ENCODE measurements at places on chromosomes 6 and 20.

DNA sequence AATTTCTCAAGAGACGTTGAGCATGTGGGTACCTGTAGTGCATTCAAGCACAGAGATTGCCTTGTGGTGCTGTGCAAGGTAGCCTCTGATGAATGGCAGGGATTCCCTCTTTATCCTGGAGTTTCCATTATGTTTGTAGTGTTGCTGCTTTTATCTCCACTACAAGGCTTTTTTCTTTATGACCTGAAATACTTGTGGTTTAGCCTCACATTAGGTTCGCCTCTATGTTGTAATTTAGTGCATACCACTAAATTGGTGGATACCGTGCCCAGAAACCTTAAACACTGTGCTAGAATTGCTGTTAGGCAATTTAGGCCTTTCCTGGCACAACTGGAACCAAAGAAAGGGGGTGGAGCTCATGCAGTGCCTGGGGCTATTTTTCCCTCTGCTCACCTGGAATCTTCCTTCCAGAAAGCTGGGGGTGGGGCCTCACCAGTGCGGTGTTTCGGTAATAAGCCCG, 76.8 kb downstream of the NCOA7 start:
- DNase-seq: no peak

DNA sequence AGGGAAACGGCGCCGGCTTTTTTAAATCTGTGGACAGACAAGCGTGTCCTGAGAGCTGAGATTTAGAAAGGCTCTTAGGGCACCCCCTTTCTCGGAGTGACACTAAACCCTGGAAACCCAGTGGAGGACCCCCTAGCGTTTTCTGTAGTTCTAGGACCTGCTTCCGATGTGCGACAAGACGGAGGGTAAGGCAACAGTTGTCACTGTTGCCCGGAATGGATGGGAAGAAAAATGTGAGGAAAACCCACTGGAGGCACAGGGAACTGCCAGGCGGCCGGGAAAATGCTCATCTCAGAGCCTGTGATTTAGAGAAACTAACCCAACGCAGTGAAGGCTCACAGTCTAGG, 551 bp upstream of the ATP5F1E start:
- no peak for DNase-seq

- no peak for DNase-seq
These were observed 180.8 kb upstream of the CST7 start for GRCh38 chr20:24768201-24768636.

DNA sequence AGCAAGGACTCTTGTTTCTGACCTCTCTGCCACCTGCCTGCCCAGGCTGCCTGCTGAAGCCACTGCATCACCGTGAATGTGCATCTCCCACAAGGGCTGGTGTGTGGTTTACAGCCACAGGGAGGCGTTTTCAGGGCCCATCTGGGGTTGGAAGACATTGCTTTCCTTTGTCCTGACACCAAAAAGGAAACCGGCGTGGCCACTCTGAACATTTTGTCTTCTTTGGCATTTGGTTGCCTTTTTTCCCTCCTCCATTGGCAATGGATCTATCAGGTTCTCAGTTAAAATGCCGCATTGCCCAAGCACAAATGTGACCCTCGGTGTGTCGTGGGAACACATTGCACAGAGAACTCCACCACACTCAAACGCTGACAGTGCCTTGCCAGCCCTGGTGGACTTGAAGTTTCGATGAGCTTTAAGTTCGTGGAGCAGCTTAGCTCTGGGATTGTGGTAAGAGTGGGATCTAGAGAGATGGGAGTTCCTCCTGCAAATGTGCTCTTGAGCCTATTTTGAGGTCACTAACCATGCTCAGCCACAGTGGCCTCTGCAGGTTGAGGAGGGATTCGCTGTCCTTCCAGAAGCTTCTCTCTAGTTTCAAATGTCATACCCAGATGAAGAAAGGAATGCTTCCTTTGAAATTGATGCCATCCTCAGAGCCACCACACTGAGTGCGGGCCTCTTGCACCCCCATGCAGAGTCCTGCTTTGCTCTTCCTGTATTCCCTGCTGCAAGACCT, 14.8 kb upstream of the PCK1 start:
- no peak for DNase-seq

GRCh38 chr6:21949211-21949801, 347.5 kb downstream of the PRL start:
- DNase-seq: no peak

GRCh38 chr6:118280210-118280609, 267.9 kb upstream of the PLN start:
- DNase-seq: no peak

GRCh38 chr6:35237476-35237875, 22.1 kb upstream of the ZNF76 start:
- no peak for DNase-seq

GRCh38 chr6:45478240-45478639, 100.5 kb upstream of the SUPT3H start:
- DNase-seq: no peak

DNA sequence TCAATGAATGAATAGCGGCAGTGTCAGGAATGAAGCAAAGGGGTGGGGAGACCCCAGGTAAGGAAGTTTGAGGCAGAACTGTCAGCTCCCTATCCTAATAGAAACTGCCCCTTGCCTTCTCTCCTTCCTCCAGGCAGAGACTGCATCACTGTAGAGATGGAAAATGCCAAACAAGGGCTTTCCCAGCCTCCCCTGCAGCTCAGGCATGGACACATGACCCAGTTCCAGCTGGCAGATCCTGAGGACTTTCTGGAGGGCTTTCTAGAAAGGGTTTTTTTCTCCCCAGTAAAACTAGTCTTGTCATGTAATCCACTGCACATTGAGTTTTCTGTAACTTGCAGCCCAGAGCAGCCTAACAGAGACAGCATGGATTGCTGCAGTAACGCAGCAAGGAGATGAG, 17.9 kb upstream of the PNPLA1 start:
- no peak for DNase-seq

DNA sequence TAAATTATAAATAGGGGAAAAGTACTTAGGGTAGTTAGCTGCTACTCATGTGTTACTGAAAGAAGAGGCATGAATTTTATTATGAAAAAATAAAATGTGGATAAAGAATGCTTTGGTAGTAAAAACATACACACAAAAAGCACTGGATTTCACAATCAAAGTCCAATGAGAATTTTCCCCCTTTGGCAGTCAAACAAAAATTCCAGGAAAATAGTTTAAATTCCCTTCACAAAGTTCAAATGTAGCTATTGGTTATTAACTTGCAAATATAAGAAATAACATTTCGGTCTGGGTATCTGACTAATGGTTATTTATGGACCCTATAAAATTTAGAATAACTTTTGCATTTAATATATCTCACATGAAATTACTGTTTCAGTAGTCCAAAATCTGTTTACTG, 210.4 kb downstream of the FOXC1 start:
- no peak for DNase-seq

GRCh38 chr20:43824309-43825050, 90.2 kb upstream of the TOX2 start:
- DNase-seq: no peak

DNA sequence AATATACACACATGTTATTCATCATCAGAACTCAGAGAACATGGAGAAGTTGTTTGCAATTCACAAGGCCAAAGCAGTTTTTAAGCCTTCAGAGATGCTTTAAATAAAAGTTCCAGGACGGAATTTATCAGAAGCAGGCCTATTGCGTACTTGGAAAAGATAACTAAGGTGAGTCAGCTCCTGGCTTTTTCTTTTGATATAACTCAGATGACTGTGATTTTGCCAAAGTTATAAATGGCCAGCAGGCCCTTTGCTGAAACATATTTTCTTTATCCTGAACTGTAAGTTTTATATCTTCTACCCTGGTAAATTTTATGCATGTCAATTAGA, 55.0 kb upstream of the PLCB1 start:
- no peak for DNase-seq

DNA sequence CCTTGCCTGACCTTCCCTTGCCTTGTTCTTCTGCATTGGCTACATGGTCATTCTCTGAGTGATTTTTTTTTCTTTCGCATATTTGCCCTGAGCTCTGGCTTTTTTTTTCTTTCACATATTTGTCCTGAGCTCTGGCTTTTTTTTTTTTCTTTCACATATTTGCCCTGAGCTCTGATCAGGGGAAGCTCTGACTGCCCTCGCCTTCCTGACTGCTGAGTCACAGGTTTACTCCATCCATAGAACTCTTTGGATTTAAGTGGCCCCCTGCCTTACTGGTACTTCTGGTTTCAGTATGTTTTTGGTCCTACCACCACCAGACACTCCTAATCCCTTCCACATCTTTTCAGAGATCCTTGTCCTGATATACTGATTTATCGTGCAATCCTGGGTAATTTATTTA, 201.1 kb downstream of the OGFRL1 start:
- DNase-seq: no peak

DNA sequence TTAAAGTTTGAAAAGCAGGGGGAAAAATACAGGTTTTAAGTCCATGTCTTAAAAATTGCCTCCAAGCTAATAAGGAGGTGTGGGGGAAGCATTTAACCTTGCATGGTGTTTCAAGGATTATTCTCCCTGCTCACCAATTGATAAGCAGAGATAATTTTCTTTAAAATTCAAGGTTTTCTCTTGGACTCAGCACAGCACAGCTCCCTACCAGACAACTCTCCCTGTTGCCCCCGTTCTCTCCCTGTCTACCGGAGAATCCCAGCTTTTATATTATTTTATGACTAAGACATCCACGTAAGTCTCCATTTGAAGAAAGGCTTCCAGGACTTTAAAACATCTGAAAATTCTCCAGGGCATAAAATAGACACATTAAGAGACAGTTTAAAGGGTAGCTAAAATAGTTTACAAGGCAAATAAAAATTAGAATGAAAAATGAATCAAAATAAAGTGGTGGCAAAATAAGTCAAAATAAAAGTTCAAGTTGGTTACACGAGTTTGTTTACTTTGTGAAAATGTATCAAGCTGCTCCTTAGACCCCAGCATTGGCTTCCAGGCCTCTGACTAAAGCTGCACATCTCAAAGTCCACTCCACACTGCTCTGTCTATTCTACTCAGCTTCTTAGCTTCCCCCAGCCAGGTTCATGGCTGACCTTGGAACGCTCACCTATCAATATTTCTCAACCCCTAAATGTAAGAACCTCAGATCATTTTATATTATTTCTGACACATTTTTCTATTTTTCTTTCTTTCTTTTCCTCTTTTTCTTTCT, 188.6 kb upstream of the PLCB4 start:
- DNase-seq: no peak

- DNase-seq: peak; percentile 18
These were observed 107.1 kb upstream of the BACH2 start for GRCh38 chr6:90403489-90404381.

- no peak for DNase-seq
These were observed 40.5 kb upstream of the ZNF831 start for GRCh38 chr20:59123011-59123677.

- DNase-seq: no peak
These were observed 17.0 kb downstream of the TFAP2A start for GRCh38 chr6:10397756-10398445.

- DNase-seq: no peak
These were observed 497 bp downstream of the BMP7 start for GRCh38 chr20:57265997-57266290.

DNA sequence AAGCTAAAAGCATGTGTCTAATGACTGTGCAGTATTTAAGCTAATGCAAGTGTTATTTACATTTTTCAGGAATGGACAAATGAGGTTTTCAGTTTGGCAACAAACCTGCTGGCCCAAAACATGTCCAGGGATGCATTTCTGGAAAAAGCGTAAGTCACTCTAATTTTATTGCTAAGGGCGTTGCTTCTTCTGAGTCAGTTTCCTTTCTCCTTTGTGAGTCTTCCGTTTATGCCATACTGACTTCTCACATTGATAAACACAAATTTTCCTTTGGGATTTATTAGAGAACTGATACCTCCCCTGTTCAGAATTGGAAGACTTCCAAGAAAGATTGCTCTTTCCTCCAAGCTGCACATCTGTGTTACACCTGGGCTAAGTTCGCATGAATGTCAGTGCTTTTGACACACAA, 422.9 kb upstream of the PLCB4 start:
- no peak for DNase-seq

DNA sequence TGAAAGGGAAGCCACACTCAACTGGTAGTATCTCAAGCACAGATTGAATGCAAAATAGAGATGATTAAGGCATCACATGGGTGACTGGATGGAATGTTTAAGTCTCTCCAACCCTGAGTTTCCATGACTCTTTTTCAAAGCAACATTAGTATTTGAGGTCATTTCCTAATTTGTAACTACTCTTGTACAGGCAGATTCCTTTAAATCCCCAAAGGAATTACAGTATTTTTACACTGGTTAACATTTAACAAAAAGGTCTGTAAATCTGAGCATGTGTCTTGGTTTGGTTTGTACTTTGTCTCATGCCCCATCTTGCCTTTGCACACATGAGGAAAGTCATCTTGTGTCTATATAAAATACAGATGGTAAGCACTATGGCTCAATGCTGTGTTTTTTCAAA, 15.1 kb downstream of the RMND1 start:
- DNase-seq: no peak

DNA sequence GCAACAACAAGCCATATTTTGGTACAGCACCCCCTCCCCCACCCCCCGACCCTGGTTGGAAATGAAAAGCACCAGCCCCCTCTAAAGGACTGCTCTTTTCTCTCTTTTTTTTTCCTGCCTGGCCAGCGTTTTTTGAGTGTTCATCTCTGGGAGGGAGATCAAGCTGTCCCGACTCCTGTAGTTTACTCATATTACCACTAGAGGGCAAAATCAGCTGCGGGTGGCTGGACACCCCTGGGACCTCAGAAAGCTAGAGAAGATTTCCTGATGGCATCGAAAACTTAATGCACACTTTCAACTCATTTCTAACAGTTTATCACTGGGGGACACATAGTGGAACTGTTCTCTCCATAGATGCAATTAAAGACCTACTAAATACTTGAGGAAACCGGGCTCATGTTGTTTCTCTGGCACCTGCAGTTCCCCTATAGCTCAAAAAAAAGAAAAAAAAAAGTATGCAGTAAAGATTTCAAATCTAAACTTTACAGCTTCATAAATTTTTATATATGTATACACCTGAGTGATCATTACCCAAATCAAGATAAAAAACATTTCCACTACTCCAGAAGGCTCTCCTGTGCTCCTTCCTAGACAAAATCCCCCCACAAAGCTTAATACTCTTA, 24.4 kb downstream of the CNBD2 start:
- peak; percentile 66 for DNase-seq

- DNase-seq: no peak
These were observed 724 bp upstream of the CUL7 start for GRCh38 chr6:43054206-43054943.

- no peak for DNase-seq
These were observed 209.7 kb downstream of the TMEM200A start for GRCh38 chr6:130575557-130575956.

- no peak for DNase-seq
These were observed 695 bp upstream of the TGIF2 start for GRCh38 chr20:36572701-36573102.

Measured in globus pallidus (tissue), 1 donor.